ENCODE measurements at places on chromosomes 4 and X. TPM values are rescaled to one million over a fixed set of nuclear protein-coding genes. Genes with fewer than 3 reads are reported as not detected.

The MAPK10 gene
- total RNA-seq = 70.2 TPM

The GDPD2 gene
- 0.55 TPM for total RNA-seq

DNA sequence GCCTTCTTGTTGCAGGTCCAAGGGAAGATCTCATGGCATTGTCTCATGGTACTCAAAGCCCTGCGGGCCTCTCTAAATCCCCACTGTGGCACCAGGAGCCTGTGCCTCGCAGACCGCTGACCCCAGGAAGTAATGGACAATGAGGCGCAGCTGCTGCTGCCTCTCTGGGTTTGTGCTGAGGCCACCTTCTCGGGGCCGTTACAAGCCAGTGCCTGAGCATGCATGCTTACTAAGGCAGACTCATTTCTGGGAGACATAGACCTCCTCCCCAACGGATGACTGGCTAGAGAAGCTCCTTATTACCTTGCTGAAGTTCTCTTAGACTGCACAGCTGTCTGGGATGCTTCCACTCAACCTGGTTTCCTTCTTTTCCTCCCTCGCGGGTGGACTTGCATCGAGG, 1.3 kb downstream of the BDH2 start:
- DNase-seq = no peak

The SPIN2A gene
- total RNA-seq = 1.8 TPM

DNA sequence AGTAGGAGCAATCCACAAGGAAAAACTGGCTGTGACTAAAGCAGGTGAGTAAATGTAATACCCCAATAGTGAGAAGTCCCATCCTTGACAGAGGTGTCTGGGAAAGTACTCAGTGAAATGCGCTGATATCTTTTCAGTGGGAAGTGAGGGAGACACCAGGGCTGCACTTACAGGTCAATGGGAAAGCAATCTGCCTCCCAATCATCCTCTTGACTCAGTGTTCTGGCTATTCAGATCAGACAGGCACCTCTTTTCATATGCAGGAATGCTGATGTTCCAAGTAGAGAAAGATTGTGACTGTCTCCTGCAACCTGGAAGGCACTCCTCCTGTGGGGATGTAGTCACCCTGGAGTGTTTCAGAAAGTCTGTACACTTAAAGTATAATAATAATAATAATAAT, 39.9 kb upstream of the SPIN2A start:
- peak; percentile 63 for DNase-seq

GRCh38 chrX:23887918-23888317, 19.8 kb downstream of the APOO start:
- DNase-seq = no peak

GRCh38 chr4:154998284-154998683, 210.2 kb upstream of the NPY2R start:
- DNase-seq = no peak

Measured in endodermal cell (in vitro differentiated cells).